NCI-H774 (cell line): ENCODE measurements at places on chromosomes 2 and 18.
A peak's percentile ranks its signal among the peaks of the same experiment; 100 is the strongest.

DNA sequence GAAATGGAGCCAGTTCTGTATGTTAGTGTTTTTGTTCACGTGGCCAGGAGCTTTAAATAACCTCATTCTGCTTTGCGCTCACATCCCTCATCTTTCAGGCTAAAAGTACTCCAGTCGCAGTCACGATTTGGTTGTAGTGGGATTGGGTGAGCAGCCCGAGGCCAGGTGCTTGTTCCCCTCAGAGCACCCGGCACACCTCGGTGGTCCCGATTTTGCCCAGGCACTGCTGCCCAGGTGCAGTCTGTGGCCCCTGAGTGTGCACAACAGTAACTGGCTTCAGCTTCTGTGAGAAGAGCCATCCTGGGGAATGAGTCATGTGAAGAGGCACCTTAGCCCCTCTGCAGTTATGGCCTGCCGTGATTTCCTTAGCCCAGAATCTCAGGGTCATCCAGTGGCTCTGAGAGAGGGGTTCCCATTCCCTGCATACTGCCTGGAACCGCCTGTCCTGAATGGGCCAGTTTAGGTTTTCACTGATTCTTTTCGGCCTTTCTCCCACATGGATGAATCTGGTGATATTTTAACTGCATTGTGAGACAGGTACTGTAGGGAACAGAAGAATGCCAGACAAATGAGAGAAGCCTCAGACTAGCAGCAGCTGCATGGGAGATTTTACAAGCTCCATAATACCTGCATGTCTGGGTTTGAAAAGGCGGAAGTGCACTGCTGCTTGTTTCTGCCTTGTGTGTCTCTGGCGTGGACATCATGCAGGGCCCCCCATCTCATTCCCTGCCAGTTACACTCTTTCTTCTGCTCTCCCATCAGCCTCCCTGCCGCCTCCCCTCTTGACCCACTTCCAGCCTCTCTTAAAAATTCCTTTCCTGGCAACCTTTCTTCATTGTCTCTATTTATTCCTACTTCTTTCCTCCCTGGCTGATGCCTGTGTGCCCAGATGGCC is 33.5 kb downstream of the IMPA2 start:
- DNase-seq = no peak

- no peak for DNase-seq
These were observed 18.5 kb downstream of the REL start for GRCh38 chr2:60899892-60900249.

DNA sequence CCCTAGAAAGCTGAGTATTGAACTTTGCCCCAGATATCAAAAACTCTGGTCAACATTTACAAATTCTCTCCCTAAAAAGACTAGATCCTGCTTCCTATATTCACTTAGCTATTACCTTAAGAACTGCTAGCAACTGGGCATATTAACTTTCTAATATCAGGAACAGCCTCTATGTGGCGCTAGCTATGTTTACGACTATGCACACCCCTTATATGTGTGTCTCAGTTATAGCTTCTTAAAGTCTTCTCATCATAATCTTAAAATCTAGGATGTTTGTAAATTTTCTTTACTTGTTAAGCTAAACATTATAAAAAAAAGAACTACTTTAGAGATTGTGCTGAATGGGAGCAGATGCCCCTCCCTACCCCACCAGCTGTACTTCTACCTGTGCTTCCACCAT is 1.7 kb upstream of the STAMBP start:
- no peak for DNase-seq

DNA sequence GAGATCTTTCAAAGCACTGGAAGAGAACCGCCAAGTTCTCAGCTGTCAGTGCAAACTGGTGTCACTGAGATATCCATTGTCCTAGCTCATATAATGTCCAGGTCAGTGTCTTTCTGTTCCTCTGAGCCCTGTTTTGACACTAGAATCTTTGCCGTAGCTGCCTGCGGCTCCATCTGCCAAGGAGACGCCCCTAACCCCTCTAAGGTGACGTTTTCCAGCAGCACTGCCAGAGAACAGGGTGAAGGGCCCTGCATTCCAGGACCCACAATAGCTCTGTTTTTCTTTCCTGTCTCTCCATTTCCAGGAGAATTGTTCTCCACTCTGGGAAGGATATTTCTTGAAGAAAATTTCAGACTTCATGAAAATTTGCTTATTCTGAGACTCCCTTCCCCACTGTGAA is 181.7 kb upstream of the SLC39A10 start:
- DNase-seq = no peak

GRCh38 chr2:26290001-26290400 is 45.3 kb downstream of the HADHB start:
- DNase-seq = no peak

DNA sequence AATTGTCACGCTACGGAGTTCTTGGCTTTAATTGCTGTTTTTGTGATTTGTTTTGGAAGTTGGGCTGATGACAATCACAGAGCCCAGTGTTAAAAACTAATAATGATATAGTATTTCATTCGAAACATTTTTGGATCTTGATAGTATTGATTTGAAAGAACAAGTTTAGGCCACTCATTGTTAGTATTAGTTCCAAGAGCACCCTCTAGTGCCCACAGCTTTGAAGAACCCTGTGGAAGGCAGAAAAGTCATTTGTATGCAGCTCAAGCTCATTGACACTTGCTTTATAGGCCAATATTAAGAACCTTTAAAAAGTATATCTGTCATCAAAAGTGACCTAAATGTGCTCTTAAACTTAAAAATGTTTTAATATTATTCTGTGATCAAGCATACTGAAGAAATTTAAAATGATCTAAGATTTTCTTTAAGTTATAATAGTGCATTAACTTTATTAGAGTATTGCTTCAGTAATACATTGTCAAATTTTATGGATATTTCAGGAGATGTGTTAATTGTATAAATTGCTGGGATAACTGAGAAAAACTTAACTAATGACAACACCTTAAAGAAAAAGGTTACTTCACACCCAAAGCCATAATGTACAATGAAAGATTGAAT is 191.0 kb downstream of the GRB14 start:
- DNase-seq = peak; percentile 53

DNA sequence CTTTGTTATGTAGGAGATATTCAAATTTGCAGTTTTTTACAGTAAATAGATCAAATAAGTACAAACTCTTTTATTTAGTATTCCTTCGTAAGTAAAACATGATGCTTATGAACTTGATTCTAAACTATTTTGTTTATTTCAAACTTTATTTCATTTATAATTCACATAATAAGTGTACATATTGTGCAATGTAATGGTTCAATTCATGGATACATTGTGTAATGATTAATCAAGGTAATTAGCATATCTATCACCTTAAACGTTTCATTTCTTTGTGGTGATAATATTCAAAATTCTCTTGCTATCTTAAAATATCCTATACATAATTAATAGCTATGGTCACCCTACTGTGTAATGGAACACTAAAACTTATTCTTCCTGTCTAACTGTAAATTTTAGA is 525.9 kb upstream of the ZNF804A start:
- DNase-seq = no peak

- DNase-seq = no peak
These were observed 13.9 kb downstream of the CROCC2 start for GRCh38 chr2:240919786-240920782.

GRCh38 chr2:233439191-233439590 is 84.9 kb downstream of the DGKD start:
- DNase-seq = no peak

GRCh38 chr18:26875040-26875654 is 9.6 kb upstream of the AQP4 start:
- DNase-seq = no peak

- DNase-seq = no peak
These were observed 53.5 kb downstream of the RASGRP3 start for GRCh38 chr2:33529771-33530481.

DNA sequence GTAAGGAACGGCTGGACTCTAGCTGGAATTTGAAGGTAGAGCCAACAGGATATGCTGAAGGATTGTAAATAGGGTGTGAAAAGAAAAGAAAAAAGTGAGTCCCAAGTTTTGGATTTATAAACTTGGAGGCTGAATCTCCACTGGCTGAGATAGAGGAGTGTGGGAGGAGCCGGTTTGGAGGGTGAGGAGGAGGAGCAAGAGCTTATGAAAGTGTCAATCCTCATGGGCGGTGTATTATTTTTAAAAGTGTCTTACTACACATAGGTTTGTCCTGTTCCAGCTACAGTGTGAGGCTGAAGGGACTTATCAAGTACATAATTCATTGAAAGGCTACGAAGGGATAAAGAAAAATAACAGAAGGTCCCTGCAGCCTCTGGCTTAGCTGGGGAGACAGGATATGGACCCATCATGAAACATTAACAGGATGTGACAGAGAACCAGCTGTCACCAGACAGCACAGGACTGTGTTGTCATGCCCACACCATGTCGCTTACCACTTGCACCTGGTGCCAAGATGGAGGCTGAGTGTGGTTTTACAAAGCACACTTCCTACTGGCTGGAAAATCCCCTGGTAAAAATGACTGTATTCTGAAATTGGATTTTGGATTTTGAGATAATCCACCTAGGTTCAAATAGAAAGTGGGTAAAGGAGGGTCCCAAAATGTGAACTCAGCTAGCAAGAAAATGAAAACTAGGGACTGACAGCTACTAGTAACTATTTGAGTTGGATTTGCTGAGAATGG is 2.5 kb upstream of the MREG start:
- DNase-seq = peak; percentile 10

- no peak for DNase-seq
These were observed 26.5 kb upstream of the TWIST2 start for GRCh38 chr2:238821391-238821790.

DNA sequence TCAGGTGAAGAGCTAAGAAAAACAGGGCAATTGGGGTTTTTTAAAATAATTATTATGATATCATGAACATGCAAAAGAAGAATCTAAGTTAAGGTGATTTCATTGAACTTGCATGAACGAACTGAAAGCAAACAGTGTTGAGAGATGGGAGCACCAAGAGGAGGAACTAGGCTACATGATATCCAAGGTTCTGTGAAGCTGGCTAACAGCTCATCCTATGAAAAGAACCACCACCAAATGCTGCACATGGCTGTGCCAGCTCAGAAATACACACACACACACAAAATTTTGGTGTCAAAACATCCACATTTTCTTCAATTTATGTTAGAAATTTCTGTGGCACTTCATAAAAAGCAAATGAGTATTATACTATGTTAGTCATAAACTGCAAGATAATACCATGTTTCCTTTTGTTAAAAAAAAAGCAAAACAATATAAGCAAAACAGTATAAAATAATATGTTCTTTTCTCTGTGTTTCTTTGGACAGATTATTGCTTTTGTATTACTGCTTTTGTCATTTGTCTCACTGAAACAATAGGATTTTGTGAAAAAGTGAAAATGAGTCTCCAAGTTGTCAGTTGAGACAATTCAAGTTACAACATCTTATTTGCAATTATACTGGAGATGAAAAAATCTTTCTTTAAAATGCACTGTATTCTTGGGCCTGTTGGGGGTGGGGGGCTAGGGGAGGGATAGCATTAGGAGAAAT is 12.6 kb upstream of the TTC32 start:
- DNase-seq = no peak

GRCh38 chr2:70827388-70827787 is 7.0 kb upstream of the CLEC4F start:
- no peak for DNase-seq

DNA sequence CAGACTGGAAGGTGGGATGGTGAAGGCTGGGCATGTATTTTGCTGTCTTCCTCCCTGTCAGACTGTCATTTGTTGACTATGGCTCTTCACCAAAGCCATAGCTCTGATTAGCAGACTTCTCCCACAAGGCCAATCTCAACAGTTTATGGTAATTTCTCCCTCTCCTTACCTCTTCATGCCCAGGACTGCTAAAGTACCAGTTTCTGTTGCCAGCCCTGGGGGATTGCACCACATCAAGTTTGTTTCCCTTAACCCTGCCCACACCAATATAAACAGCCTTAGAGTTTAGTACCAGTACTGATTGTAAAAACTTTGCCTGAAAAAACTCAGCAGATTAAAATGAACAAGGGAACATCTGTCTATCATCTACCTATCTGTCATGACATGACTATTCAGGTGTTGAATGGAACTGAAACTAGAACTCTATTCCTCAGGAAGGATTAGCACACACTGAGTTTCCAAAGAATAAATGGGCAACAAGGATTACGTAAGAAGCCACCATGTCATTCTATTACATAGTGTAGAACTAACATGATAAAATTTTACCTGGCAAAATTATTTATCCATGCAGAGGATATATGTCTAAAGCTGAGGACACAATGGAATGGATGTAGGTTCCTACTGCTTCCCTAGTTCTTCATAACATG is 13.7 kb downstream of the FEZ2 start:
- no peak for DNase-seq

GRCh38 chr2:217953531-217953932 is 49.3 kb downstream of the TNS1 start:
- DNase-seq = no peak

GRCh38 chr2:181789827-181790448 is 101.6 kb upstream of the ITPRID2 start:
- DNase-seq = no peak

- DNase-seq = no peak
These were observed 623.0 kb downstream of the BCL11A start for GRCh38 chr2:59930430-59930829.

- no peak for DNase-seq
These were observed 16.9 kb upstream of the PAPOLG start for GRCh38 chr2:60739156-60739555.

DNA sequence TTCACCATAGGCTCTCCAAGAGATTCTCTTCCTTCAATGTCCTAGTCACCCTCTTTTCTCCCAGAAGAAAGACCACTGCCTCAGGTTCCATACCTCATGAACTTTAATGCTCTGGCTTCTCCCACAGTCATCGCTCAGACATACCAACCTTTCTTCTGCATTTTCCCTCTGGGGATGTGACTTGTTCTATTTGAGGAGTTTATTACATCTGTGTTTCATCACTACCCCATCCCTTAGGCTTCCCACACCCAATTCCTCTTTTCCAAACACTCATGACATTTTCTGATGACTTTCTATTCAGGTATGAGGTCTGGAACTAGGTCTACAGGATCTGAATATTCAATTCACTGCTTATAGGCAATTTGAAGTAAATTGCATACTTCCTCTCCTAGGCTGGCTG is 298.6 kb upstream of the MAP2 start:
- no peak for DNase-seq

- DNase-seq = no peak
These were observed 39.7 kb downstream of the LTBP1 start for GRCh38 chr2:32986480-32986879.

GRCh38 chr18:5431836-5432575 is 111.8 kb downstream of the EPB41L3 start:
- no peak for DNase-seq

- no peak for DNase-seq
These were observed 244.1 kb downstream of the NCKAP5 start for GRCh38 chr2:133324150-133324561.

GRCh38 chr2:165376571-165376975 is 92.9 kb upstream of the CSRNP3 start:
- peak; percentile 29 for DNase-seq

- no peak for DNase-seq
These were observed 103.6 kb upstream of the AGAP1 start for GRCh38 chr2:235390108-235390815.

- no peak for DNase-seq
These were observed 42.1 kb downstream of the DIPK1C start for GRCh38 chr18:74414953-74415515.

GRCh38 chr2:238439917-238440316 is 13.2 kb downstream of the ASB1 start:
- no peak for DNase-seq

GRCh38 chr2:138365581-138365980 is 136.0 kb upstream of the SPOPL start:
- DNase-seq = no peak

- no peak for DNase-seq
These were observed 105.5 kb downstream of the BCL11A start for GRCh38 chr2:60447943-60448342.
